ENCODE measurements at places on chromosomes 4 and X. TPM values are rescaled to one million over a fixed set of nuclear protein-coding genes. Genes with fewer than 3 reads are reported as not detected.

HPSE gene
- total RNA-seq = 1.8 TPM

GCNA gene
- 15.6 TPM for total RNA-seq

CETN2 gene
- 45.5 TPM for total RNA-seq

GLRA3 gene
- total RNA-seq = not detected

SORBS2 gene
- total RNA-seq = 9.0 TPM

DMRTC1 gene
- not detected for total RNA-seq

TENM3 gene
- 4.7 TPM for total RNA-seq

RHOXF2B gene
- not detected for total RNA-seq

SLITRK2 gene
- 3.5 TPM for total RNA-seq

Data from stomach (tissue), 19 donors.